Hematopoietic multipotent progenitor cell treated with erythropoietin and hydrocortisone succinate and interleukin-3 and kit ligand, for 17 days (in vitro differentiated cells): ENCODE measurements at places on chromosomes 11 and 22.

- no peak for DNase-seq
Observed at GRCh38 chr22:37827056-37827455, 3.9 kb downstream of the GALR3 start.

GRCh38 chr11:14813516-14813915 lies 78.5 kb downstream of the CYP2R1 start:
- DNase-seq: no peak

GRCh38 chr11:66339162-66339675 lies 3.0 kb upstream of the RIN1 start:
- DNase-seq: no peak

DNA sequence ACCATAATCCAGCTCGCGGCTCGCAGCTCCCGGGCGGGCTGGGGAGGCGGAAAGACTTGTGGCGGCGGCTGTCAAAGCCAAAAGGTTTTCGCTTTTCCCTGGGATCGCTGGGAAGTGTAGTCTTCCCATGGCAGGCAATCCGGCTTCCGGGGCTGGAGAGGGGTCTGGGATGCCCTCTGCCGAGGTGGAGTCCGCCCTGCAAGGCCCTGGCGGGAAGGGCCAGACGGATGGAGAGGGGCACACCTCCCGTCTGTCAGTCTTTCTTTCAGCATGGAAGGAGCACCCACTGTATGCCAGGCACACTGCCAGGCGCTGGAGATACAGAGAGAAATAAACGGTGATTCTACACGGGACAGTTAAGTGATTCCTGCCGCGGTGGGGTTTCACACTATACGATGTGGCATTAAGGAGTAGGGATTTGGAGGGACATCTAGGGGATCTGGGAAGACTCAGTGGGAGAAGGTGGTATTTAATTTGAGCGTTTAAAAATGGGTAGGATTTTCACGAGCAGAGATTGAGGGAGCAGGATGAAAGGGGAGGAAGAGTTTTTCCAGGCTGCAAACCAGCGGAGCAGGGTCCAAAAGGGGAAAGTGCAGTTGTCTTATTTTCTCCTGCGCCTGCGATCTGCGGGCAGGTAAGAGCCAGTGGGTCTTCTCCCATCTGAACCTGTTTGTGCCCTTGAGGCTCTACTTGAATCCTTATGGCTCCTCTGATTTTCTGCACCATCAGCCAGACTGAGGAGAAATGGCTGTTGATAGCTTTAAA lies at the start of gene BACE1:
BACE1 (minus strand) TSS at position 60 of the 765 bp plus-strand sequence. CDS start 461 bp downstream, outside the sequence.
- DNase-seq: no peak

- no peak for DNase-seq
Observed at GRCh38 chr11:37748641-37749040, 1150.6 kb upstream of the RAG2 start.

- DNase-seq: no peak
Observed at GRCh38 chr11:126978911-126979310, 21.7 kb downstream of the KIRREL3 start.

DNA sequence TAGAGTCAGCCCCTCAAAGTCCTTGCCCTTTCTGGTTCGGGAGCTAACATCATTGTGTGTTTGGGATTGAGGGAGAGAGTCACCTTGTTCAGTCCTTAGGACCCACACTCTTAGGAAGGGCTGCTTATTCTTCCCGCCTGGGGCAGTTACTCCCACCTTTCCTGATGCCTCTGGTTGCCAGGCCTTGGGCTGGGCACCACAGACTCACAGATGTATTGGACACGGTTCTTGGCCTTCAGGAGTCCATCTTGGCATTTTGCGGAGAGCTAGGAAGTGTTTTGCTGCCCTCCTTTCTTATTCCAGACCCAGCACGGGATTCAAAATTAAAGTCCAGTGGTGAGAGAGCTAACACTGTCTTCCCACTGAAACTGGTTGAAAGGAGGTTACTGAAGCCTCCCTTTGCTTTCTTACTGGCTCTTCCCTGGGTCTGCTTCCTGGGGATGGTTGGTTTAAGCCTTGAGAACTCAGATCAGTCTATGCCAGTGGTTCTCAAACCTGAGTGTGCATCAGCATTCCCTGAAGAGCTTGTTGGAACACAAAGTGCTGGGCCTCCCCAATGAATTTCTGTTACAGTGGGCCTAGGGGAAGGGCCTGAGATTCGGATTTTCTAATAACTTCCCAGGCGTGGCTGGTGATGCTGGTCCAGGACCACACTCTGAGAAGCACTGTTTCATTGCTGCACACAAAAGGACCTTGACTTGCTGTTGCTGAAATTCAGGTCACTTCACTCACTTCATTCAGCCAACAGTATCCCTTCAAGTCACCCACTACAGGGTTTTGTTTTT lies 1.4 kb downstream of the OSBP2 start:
- no peak for DNase-seq

- no peak for DNase-seq
Observed at GRCh38 chr22:26711205-26711963, 54.0 kb downstream of the MIAT start.

GRCh38 chr11:11975201-11976092 lies 33.0 kb downstream of the DKK3 start:
- DNase-seq: no peak

- no peak for DNase-seq
Observed at GRCh38 chr11:112706863-112707262, 254.4 kb upstream of the NCAM1 start.

DNA sequence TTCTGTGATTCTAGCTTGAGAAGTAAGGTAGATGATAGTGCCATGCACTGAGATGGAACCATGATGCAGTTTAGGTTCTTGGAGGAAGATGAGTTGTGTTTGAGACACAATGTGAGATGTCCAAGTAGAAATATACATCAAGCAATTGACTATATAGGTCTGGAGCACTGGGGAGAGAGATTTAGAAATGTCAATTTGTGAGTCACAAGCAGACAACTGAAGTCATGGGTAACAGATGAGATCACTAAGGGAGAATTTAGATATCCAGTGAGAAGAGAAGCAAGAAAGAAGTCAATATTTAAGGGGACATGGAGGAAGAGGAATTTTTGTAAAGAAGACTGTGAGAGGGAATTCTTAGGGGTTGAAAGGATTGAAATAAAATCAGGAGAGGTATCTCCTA lies 65.1 kb upstream of the RRAS2 start:
- DNase-seq: no peak

DNA sequence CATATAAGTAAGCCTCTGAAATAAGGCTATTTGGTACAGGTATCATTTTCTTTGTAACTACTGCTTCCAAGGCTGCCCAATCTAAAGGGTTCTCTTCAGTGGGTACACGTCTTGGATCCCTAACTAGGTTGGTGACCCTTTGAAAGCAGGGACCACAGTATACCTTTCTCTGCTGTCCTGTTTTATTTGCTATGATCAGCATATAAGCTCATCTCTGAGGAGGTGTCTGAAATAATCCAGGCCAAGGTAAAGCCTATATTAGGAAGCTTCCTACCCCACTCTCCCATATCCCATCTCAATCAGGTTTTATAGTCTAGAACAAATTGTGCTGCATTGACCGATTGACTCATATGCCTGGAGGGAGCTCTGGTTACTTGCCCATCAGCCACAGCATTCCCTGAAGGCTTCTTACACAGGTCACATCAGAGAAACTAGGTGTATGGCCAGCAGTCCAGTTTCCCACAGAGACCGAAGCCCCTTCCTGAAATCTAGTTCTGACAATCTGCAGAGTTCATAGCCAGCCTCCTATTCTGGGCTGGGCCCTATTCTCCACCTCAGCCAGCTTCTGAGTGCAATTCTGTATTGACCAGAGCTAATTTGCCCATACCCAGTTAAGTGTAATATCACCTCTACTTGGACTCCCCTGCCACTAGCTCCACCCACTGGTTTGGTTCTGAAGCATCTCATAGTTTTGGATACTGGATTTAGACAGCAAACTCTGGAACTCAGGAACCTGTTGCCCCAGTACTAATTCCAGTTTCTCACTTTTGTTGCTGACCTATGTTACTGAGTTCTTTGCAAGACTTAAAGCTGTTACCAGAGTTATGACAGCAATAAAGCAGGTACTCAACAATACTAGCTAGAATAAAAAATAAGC lies 62.1 kb upstream of the ARHGAP20 start:
- DNase-seq: no peak
